ENCODE measurements at places on chromosomes 4 and X.

GRCh38 chr4:145720656-145721055 lies 40.7 kb downstream of the C4orf51 start:
- no peak for DNase-seq

DNA sequence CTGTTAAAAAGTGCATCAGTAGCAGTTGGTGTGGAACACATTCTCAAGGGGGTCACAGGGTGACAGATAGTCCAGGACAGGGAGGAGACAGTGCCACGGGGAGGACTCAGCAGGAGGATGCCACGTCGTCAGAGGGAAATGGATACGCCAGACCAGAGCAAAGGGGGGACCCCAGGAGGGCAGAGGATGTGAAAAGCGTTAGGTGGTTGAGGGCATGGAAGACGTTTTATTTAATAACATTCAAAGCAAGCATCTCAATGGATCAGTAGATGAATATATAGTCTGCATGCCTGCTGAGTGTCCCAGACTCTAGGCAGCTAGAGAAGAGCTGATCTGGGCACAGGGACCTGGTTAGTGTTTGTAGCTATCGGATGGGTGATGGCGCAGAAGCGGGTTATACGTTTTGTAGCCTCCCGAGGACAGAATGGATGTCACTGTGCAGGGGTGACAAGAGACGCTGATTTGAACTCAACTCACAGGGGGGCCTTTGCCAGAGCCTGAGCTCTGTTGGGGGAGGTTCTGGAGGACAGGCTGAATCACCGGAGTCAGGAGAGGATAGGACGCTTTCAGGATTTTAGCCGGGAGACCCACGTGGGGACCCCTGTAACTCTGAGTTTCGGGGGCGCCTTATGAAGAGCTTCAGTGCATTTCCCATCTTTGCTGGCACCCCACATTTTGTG lies 81.3 kb downstream of the STOX2 start:
- DNase-seq = no peak

GRCh38 chrX:128848374-128848773 lies 674.9 kb downstream of the SMARCA1 start:
- no peak for DNase-seq

DNA sequence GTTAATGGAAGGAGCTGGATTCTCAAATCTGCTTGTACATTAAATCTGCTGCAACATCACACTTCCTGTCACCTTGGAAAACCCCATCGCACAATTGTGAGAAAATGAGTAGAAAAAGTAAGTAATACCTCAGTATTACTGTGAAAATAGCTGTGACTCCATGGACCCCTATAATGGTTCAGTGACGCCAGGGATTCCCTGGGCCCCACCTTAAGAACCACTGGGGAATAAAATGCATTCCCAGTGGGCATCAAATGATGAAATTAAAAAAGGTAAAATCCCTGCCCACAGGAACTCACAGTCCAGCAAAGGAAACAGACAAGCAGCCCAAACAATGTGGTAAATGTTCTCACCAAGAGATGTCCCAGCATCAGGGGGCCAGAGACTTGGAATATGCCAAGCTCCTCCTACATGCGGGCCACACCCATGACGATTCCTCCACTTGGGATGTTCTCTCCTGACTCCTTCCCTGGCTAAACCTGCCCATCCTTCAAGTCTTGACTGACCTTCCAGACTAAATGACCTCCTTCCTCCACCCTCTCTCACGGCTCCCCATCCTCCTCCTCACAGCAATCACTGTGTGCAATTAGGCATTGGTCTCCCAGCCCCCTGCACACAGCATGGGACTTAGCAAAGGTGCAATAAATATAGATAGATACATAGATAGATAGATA lies 2.6 kb downstream of the EVC2 start:
- no peak for DNase-seq

DNA sequence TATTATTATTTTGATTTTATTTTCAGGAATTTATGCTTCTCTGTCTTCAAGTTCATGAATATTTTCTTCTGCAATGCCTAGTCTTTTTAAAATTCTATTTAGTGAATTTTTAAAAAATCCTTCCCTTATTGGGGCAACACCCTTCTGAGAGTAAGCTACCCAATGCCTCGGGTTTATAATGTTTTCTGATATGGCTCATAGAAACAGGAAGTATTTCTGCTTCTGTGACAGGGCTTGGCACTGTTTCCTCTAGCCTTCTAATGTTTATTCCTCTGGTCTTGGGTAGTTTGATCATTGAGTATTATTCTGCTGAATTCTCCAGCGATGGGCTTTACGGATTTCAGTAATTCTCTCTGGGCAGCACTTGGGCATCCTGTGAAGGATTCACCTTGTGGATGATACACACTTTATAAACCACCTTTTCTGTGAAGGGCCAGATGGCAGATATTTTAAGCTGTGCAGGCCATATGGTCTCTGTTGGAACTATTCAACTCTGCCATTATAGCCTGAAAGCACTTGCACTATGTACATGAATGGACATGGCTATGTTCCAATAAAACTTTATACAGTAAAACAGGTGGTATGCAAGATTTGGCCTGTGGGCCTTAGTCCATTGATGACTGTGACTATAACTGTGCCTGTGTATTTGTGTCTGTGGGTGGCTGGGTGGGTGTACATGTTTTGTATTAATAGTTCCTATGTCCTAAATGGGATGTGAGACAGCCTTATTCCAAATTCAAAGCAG lies 95.9 kb upstream of the FAT1 start:
- no peak for DNase-seq

DNA sequence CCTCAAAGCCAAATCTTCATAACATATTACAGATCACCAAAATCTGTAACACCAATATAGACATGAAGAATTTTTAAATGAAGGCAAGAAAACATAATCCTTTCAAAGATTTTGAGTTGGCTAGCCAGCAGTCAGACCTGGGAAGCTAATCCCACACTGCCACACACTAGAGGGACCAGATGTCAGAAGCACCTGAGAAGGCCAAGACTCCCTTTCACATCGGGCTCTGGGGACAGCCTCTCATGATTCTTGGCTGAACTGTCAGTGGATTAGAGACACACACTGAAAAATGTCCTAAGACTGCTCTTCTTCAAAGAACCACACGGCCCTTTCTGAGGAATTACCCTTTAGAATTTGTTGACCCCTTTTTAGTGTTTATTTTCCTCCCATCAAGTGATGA lies 28.2 kb upstream of the SPATA4 start:
- no peak for DNase-seq

DNA sequence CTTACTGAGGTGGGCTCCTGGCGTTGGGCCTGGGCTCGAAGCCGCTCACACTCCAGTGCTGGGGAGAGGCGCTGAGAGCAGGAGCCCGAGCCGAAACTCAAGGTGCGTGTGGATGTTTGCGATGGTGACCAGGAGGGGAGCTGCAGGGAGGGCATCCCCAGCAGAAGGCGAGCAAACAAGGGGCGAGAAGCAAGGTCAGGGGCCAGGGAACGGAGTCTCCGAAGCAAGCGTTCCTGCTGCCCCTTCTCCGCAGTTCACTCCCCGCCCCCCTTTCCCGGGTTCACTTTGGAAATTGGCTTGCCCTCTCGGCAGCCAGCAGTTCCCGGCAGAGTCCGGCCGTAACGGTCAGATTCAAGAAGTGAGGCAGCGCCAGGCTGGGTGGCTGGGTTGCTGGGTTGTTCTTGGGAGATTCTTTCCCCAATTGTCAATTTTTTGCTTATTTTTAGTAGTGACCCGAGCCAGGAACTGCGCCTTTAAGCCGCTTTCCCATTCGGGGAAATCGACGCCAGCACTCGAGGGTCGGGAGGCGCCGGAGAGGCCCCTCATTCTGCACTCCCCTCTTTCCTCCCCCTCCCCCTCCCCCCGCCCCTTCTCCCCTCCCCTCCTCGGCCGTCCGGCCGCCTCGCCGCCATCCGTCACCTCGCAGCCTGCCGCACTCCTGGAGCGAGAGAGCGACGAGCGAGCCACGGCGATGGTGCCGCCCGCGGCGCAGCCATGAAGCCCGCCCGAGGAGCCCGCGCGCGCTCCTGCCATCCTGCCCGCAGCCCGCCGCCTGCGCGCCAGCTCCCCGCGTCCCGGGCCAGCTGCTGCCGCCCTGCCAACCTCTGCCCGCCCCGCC lies at the start of gene FRMPD3:
Gene FRMPD3, plus strand, starts transcription at position 655 of the 838 bp plus-strand sequence. CDS start 76,937 bp downstream, outside the sequence.
- DNase-seq = no peak

DNA sequence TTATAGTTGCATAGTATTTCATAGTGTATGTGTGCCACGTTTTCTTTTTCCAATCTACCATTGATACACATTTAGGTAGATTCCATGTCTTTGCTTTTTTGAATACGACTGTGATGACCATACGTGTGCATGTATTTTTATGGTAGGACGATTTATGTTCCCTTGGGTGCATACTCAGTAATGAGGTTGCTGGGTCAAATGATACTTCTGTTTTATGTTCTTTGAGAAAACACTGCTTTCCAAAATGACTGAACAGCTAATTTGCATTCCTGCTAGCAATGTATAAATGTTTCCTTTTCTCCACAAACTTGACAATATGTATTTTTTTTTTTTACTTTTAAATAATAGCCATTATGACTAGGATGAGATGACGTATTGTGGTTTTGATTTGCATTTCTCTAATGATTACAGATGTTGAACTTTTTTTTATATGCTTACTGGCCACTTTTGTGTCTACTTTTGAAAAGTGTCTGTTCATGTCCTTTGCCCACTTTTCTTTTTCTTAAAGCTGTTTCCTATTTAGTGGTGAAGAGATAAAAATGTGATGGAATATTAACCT lies 969.5 kb upstream of the NDST4 start:
- no peak for DNase-seq

- DNase-seq = no peak
Observed at GRCh38 chrX:24332878-24333277, 19.0 kb upstream of the SUPT20HL2 start.

DNA sequence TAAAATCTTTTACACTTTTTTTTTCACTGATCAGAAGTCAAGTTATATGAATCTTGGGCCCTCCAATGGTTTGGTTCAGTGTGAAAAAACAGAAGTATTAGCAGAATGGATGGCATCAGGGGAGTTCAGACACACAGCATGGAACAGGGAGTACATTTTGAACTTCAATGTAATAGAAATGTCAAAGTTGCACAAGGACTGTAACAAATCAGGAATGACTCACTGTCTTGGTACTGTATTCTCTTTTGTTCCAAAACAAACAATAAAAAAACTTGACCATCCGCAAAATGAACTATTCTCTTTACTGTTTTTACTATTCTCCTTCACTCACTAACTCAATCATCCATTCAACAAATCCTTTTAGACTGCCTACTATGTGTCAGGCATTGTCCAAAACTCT lies 401.0 kb downstream of the FSTL5 start:
- DNase-seq = no peak

DNA sequence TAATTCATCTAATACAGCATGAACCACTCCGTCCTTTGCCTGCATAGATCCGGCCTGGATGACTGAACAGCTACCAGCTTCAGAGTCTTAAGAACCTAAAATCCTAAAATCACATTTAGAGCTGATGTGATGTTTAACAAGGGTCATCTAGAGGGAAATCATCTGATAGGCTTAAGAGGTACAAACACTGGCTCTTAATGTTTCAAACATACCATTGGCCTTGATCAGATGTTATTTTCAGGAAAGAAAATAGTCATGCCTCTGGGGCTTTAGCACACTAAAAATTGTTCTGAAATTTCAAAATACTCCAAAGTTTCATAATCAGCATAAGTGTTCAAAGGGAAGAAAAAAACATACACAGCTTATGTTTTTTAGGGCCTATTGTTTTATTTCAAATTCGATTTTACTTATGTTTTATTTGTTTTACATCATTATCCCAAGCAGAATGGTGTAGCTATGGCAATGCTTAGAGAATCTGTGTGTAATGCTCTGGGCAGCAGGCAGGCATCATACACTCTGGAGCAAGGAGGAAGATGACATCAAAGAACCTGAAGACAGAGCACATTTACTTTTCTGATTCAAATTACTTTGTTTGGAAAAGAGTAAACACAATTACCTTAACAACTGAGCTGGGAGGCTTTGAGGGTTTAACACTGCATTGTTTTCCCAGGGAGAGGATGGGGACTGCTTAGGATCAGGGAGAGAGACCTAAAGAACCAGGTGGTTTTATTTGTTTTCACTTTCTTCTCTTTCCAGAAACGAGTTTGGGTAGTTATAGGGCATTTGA lies 25.3 kb upstream of the LEF1 start:
- DNase-seq = no peak

DNA sequence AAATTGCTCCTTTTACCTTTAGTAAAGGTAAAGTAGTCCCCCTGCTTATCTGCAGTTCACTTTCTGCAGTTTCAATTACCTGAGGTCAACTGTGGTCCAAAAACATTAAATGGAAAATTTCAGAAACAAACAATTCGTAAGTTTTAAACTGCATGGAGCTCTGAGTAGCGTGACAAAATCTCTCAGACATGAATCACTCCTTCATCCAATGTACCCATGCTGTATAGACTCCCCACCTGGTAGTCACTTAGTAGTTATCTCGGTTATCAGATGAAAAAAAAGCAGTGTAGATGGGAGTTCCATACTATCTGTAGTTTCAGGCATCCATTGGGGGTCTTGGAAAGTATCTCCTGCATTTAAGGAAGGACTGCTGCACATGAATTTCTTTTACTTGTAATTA lies 7.7 kb downstream of the UNC5C start:
- no peak for DNase-seq

- no peak for DNase-seq
Observed at GRCh38 chr4:18882468-18882867, 860.9 kb upstream of the LCORL start.

DNA sequence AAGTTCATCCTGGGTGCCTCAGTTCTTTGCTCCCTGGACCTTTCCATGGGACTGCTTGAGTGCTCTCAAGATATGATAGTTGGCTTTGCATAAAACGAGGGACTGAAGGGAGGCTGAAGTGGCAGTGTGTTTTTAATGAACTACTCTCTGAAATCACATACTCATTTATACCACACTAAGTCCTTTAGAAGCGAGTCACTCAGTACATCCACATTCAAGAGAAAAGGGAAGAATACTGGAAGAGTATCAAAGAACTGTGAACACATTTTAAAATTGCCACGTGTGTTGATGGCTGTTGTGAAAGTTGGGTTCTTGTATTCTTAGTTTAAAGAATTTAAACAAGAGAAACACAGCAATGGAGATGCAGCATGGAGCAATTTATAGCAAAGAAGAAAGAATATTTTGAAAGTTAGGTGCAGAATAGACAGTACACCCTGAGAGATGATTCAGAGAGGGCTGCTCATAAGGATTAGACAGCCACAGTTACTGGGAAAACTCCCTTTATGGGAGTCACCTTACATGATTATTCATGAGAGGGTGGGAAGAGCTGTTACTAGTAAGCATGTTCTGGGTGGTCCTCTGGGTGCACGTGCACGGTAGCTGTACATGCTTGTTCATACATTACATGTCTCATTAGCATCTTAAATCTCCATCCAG lies 380.7 kb downstream of the ADGRL3 start:
- DNase-seq = no peak

DNA sequence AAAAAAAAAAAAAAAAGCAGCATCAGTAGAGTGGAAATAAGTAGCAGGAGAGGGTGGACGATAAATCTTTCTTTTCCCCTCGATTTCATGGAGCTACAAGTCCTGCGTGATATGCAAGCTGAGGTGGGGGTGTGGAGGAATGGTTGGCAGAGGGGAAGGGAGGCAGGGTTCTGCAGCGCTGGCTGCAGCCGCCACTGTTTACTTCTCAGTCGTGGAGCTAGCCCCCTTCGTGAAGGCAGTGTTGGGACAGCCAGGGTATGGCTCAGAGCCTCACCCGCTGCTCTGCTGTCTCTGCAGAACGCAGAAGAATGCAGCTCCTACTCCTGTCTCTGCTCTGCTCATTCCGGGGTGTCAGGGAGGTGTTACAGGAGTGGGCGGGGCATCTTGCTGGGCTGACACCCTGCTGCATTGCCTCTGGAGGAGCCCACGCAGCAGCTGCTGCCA lies 140.6 kb downstream of the GPM6A start:
- DNase-seq = no peak

All from activated CD8-positive, alpha-beta memory T cell treated with anti-CD3 and anti-CD28 coated beads, Interleukin-2, amount 50 U/mL, for 48 hours (primary cell).